ENCODE measurements at places on chromosomes 6 and 20. TPM values are rescaled to one million over a fixed set of nuclear protein-coding genes. Genes with fewer than 3 reads are reported as not detected.

GRCh38 chr6:28400122-28400451 is 540 bp upstream of the ZSCAN12 start:
- H3K4me3 ChIP-seq = peak overlapping the region; percentile 92
- peaks cover 3% of the 10 kb centered on the region for H3K27me3 ChIP-seq
- H3K27ac ChIP-seq = peak overlapping the region; percentile 73
- peaks cover 16% of the 10 kb centered on the region for H3K4me1 ChIP-seq
- H3K36me3 ChIP-seq = peaks cover 23% of the 10 kb centered on the region
- DNase-seq = no peak

DNA sequence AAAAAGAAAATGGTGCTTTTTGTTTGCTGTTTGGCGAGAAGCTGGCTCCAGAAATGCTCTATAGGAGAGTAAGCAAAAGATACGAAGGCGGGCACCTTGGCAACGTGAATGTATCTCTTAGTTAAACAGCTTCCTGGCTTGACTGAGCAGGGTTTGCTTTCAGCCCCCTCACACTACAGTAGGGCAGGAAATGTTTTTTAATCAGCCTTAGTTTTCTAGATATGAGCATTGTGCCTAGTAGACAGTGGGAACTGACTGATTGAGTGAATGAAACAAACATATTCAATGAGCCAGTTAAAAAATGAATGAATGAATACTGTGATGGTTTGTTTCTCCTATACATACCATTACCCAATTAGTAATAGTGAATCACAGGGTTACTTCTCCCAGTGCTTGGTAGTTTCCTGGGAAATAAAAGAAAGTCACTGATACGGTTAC is 19.9 kb downstream of the CAP2 start:
- no peak overlapping the region for H3K27ac ChIP-seq
- H3K36me3 ChIP-seq = no peaks in the 10 kb centered on the region
- H3K4me3 ChIP-seq = no peak overlapping the region

DNA sequence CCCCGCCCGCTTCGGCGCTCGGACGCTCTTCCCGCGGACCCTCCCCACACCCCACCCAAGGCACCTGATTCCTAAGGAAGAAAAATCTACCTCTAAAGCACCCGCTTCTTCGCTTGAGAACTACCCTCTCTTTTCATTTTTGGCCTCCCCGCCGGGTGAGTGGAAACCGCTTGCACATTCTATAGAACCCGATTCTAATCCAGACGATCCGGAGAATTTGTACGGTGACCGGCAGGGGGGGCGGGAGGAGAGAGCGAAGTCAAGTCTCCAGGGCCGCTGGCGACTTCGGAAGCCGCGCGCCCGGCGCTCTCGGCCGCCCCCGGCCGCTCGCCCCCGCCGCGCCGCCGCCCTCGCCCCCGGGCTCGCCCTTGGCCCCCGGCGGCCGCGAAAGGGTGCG is at the start of gene RBM24:
TSS of gene RBM24 (plus strand) at position 262 of the 397 bp plus-strand sequence. CDS start 221 bp downstream, outside the sequence.
- no peak within 1 kb of the TSS for H3K27ac ChIP-seq
- no peak for DNase-seq
- H3K27me3 ChIP-seq = peaks cover 26% of the 10 kb centered on the region
- no peak within 1 kb of the TSS for H3K4me3 ChIP-seq
- no peaks in the 10 kb centered on the region for H3K36me3 ChIP-seq

DNA sequence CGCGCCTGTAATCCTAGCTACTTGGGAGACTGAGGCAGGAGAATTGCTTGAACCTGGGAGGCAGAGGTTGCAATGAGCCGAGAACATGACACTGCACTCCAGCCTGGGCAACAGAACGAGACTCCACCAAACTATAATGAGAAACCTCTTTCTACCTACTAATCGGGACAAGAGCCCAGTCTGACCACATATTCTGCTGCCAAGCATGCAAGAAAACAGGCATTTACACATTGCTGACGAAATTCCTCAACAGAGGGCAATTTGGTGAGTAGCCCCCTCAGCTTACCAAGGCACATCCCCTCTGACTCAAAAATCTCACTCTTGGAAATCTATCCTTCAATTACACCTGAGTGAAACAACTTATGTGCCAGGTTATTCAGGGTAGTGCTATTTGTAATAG is 81.2 kb downstream of the SLC23A2 start:
- no peak overlapping the region for H3K27ac ChIP-seq
- no peaks in the 10 kb centered on the region for H3K27me3 ChIP-seq
- no peak overlapping the region for H3K4me3 ChIP-seq
- H3K4me1 ChIP-seq = no peaks in the 10 kb centered on the region

GRCh38 chr20:45358282-45359068 is 4.5 kb upstream of the SYS1 start:
- H3K4me1 ChIP-seq = peaks cover 6% of the 10 kb centered on the region
- H3K36me3 ChIP-seq = no peaks in the 10 kb centered on the region
- no peak for DNase-seq
- no peaks in the 10 kb centered on the region for H3K27me3 ChIP-seq
- H3K4me3 ChIP-seq = no peak overlapping the region
- no peak overlapping the region for H3K27ac ChIP-seq

TAF8 gene
- total RNA-seq = 47.5 TPM

GRCh38 chr6:161792851-161793493 is 519.1 kb upstream of the AGPAT4 start:
- H3K4me1 ChIP-seq = no peaks in the 10 kb centered on the region
- H3K27me3 ChIP-seq = no peaks in the 10 kb centered on the region
- no peaks in the 10 kb centered on the region for H3K36me3 ChIP-seq

PROKR2 gene
- not detected for total RNA-seq

DNA sequence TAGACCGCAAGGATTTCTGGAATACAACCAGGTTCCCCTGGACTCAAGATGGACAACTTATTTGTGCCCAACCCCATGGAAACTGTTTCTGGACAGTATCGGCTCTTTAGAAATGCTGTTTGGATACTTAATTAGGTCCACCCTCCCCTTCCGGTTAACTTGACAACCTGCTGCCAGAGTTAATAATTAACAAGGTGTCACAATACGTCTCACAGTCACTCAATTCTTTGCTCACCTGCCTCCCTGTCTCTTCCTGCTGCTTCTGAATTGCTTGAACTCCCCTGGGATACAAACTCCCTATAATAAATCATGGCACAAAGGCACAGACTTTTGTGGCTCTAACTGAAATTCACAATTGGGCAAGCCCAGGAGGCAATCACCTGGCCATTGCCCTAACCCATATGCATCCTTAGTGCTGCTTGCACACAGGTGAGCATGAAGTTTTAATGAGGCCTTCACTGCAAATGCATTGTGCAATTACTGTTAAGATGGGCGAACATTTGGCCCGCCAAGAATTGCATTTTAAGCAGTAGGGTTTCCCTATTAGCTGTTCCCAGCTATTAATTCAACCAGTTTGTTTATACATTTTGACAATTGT is 504.4 kb upstream of the NOX3 start:
- H3K36me3 ChIP-seq = no peaks in the 10 kb centered on the region
- DNase-seq = no peak
- H3K27me3 ChIP-seq = no peaks in the 10 kb centered on the region
- no peak overlapping the region for H3K4me3 ChIP-seq

SEMG1 gene
- not detected for total RNA-seq

CLVS2 gene
- total RNA-seq = not detected

- H3K27me3 ChIP-seq = no peaks in the 10 kb centered on the region
- H3K27ac ChIP-seq = no peak overlapping the region
- no peak for DNase-seq
- H3K36me3 ChIP-seq = no peaks in the 10 kb centered on the region
Measured at GRCh38 chr6:24195836-24196597, 70.0 kb downstream of the NRSN1 start.

DNA sequence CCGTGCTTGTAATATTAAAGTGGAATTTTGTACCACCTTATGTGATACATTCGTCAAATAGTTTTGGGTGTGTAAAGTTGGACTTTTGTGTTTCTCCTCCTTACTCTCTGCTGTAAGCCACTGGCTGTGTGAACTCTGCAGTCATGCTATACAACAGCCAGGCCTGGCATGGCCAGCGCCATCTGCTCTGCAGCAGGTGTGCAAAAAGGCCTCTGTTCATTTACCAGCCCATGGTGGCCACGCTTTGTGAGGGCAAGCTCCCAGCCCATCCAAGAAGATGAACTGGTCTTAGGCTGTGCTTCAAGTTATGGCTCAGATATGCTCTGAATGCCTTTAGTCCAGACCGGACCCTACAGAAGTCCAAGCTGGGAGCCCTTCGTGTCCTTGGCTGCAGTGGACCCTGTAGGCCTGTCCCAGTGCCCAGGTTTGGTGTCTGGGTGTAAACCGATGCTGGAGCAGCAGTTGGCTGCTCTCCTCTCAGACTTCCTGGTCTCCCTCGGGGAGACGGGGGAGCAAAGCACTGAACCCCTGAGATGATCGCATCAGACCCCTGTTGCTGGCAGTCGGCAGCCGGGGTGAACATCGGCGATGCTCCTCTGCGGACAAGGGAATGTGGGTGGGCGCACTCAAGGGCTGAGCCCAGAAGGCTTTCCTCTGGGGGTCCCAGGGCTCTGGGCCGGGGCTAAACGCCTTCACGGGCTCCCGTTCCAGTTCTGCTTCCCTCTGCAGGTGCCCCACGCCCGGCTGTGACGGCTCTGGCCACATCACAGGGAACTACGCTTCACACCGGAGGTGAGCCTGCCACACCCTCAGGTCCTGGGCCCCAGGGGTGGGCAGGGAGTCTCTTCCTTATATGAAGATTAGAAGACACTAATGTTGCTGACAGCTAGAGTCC is 28.6 kb upstream of the PCMTD2 start:
- no peaks in the 10 kb centered on the region for H3K36me3 ChIP-seq
- no peak overlapping the region for H3K4me3 ChIP-seq
- no peaks in the 10 kb centered on the region for H3K27me3 ChIP-seq
- no peak overlapping the region for H3K27ac ChIP-seq
- H3K4me1 ChIP-seq = peaks cover 18% of the 10 kb centered on the region

GRCh38 chr6:168136622-168137021 is 57.6 kb upstream of the FRMD1 start:
- no peaks in the 10 kb centered on the region for H3K27me3 ChIP-seq
- no peaks in the 10 kb centered on the region for H3K36me3 ChIP-seq
- DNase-seq = no peak

DNA sequence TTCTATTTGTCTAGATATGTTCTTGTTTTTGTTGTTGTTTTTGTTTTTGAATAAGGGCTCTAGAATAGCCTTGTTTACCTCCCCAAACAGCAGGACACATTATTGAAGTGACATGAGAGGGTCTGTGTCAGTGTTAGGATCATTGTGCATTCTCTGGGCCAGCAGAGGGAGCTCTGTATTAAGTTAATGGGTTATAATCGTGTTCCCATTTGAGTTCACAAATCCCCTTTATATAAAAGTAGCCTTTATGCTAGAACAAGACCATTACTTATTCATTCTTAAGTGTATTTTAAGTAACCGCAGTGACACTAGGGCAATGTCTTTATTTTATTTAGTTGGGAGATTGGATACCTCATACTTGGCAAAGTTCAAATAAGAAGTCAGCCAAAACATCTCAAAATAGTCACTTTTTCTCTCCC is 44.8 kb downstream of the STK4 start:
- H3K27ac ChIP-seq = no peak overlapping the region
- peaks cover 75% of the 10 kb centered on the region for H3K36me3 ChIP-seq
- no peak overlapping the region for H3K4me3 ChIP-seq

BTN1A1 gene
- not detected for total RNA-seq

NOX3 gene
- total RNA-seq = not detected

GRCh38 chr6:3489027-3489757 is 32.3 kb upstream of the SLC22A23 start:
- no peak for DNase-seq
- no peaks in the 10 kb centered on the region for H3K36me3 ChIP-seq
- H3K27me3 ChIP-seq = no peaks in the 10 kb centered on the region
- no peak overlapping the region for H3K27ac ChIP-seq
- H3K4me1 ChIP-seq = no peaks in the 10 kb centered on the region
- H3K4me3 ChIP-seq = no peak overlapping the region

DNA sequence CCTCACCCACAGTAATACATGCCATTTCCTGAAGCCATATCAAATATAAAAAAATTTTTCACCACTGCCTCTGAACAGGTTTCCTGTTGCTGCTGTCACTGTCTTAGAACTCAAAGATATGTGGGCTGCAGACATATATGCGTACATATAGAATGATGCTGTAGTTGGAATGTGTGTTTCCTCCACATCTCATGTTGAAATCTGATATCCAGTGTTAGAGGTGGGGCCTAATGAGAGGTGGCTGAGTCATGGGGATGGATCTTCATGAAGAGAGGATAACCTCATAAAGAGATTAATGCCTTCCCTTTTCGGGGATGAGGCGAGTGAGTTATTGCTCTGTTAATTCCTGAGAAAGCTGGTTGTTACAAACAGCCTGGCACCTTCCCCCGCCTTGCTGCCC is 7.7 kb upstream of the SCP2D1 start:
- DNase-seq = no peak
- no peak overlapping the region for H3K4me3 ChIP-seq
- no peaks in the 10 kb centered on the region for H3K27me3 ChIP-seq

CD164 gene
- 352 TPM for total RNA-seq

DNA sequence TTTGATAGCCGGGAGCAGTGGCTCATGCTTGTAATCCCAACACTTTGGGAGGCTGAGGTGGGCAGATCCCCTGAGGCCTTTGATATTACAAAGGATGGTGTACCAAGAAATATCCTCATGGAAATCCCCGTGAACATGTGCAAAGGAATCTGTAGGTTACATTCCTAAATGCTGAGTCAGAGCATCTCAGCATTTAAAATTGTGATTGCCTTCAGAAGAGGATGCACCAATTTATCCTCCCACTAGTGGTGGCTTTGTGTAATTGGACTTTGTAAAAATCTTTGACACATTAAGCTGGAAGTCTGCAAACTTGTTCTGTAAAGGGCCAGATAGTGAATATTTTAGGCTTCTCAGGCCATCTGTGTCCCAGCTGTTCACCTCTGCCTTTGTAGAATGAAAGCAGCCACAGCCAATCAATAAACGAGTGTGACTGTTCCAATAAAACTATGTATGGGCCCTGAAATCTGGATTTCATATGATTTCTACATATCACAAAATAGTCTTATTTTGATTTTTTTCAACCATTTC is 11.8 kb downstream of the TMEM14B start:
- H3K27ac ChIP-seq = no peak overlapping the region
- H3K4me1 ChIP-seq = no peaks in the 10 kb centered on the region
- H3K36me3 ChIP-seq = peaks cover 7% of the 10 kb centered on the region
- no peak for DNase-seq
- H3K4me3 ChIP-seq = no peak overlapping the region

GRCh38 chr6:80022803-80023202 is 18.4 kb downstream of the TTK start:
- no peak overlapping the region for H3K27ac ChIP-seq
- no peaks in the 10 kb centered on the region for H3K4me1 ChIP-seq
- no peak overlapping the region for H3K4me3 ChIP-seq
- no peak for DNase-seq
- H3K27me3 ChIP-seq = no peaks in the 10 kb centered on the region

GRCh38 chr20:63183422-63184146 is 32.3 kb downstream of the YTHDF1 start:
- peaks cover 12% of the 10 kb centered on the region for H3K4me1 ChIP-seq
- peak; percentile 63 for DNase-seq
- peaks cover 8% of the 10 kb centered on the region for H3K27me3 ChIP-seq
- no peaks in the 10 kb centered on the region for H3K36me3 ChIP-seq
- H3K27ac ChIP-seq = no peak overlapping the region

VSX1 gene
- not detected for total RNA-seq

- no peaks in the 10 kb centered on the region for H3K4me1 ChIP-seq
- no peak overlapping the region for H3K27ac ChIP-seq
- no peak overlapping the region for H3K4me3 ChIP-seq
Measured at GRCh38 chr20:21182832-21183563, 57.1 kb downstream of the KIZ start.

ADGRG6 gene
- total RNA-seq = not detected

GRCh38 chr20:63262836-63263235 is 8.6 kb upstream of the NKAIN4 start:
- no peak overlapping the region for H3K27ac ChIP-seq
- H3K36me3 ChIP-seq = no peaks in the 10 kb centered on the region
- H3K4me3 ChIP-seq = no peak overlapping the region
- no peaks in the 10 kb centered on the region for H3K27me3 ChIP-seq
- DNase-seq = no peak

HLA-DQB2 gene
- not detected for total RNA-seq

Data from natural killer cell (primary cell).